ENCODE measurements at places on chromosomes 1 and 21.
A peak's percentile ranks its signal among the peaks of the same experiment; 100 is the strongest.

DNA sequence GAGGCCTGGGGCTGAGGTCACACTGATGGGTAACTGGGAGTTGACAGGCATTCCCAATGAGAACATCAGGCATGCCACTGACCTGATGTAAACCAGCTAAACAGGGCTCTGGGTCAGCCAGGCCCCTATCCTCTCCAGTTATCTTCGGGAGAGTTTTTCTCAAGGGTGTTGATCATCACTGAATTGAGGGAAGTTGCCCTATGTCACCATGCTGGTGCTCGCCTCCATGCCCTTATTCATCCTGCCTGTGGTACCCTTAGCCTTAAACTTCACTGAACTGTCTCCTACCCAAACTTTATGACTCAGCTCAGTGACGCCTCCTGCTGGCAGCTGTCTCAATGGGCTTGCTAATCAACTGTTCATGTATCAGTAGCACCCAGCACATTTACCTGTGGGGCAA lies 80.7 kb upstream of the TNR start:
- peak; percentile 1 for DNase-seq

DNA sequence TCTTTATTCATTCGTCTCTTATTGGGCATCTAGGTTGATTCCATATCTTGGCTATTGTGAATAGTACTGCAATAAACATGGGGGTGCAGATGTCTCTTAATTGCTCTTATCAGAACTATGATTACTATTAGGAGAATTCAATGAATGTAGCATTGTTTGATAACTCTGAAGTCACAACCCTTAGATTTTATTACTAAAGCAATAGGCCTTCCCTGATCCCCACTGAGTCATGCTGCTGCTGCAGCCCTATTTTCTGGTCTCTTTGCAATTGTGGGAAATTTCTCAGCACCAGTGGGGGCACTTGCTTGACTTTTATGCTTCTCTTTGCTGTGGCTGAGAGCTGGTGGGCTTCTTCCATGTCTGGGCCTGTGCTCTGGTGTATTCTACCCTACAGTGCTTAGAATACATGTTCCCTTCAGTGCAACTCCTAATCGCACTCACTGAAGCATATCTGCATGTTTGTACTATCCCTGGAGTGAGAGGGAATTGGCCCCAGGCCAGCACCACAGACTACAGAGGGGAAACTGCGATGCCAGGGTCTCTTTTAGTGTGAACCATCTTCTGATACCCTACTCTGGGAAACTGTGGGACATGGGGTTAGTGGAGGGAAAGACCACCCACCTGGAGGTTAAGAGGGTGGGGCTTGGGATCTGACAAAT lies 52.2 kb upstream of the ROR1 start:
- no peak for DNase-seq

DNA sequence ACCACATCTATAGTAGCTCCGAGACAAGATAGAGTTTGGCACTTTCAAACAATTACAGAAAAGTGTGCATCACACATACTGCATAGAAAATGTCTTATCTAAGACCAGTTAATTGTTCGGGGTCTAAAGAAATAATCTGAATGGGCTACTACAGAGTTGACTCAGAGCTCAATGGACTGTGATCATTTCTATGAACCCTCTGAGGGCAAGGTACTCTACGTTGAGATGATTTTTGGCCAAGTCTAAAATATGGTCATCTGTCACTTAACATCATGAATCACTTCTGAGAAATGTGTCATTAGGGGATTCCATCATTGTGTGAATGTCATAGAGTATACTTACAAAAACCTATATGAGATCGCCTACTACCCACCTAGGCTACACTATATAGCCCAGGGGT lies 123.5 kb downstream of the SLC44A5 start:
- no peak for DNase-seq

- no peak for DNase-seq
These were observed 3.4 kb downstream of the OR2T11 start for GRCh38 chr1:248631354-248632008.

DNA sequence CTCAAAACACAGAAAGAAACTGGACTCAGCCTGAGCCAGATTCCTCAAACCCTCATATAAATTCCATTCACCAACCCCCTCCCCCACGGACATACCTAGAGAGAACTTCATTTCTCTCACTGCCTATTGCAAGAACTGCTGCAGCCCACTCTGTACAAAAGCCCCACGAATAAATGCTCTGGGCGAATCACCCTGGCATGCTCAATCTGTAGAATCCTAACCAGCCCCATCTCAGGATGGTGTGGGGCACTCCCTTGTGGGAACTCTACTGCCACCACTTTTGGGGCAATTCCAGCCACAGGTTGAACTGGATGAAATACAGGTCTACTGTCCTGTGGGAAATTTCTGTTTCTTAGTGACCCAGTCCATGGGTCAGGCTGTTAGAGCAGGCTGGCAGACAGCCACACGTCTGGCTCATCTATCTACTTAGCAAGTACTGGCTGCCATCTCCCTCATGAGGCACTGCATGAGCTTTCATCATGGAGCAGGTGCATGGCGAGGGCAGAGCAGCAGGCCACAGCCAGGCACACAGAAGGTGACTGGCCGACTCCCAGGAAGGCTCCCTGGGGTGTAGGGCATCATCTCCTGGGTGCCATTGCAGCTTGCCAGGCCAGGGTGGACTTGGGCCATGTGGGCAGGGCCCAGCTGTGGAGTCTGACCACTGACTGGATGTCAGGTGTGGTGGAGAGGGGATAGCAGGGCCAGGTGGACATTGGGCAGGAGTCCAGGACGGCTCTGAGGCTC lies 1.6 kb upstream of the C1orf35 start:
- DNase-seq, result no peak

DNA sequence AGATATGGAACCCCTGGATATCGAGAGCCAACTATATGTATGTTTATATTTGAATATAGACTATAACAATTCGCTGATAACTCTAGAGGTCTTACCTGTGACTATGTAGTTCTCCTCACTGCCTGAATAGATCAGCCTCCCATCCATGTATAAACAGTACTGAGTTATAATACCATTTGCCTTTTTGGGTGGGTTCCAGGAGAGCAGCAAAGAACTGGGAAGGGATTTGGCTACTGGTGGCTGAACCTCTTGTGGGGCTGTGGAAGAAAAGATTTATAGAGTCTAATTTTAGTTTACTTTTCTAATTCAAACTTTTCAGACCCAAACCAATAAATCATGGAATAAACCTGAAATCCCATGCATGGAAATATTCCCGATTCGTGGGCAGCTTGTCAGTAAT lies 376.9 kb downstream of the USH2A start:
- DNase-seq, result no peak

- no peak for DNase-seq
These were observed 72.5 kb downstream of the PLPPR5 start for GRCh38 chr1:98932184-98932583.

GRCh38 chr1:180155182-180155682 lies 563 bp downstream of the QSOX1 start:
- DNase-seq, result peak; percentile 13

DNA sequence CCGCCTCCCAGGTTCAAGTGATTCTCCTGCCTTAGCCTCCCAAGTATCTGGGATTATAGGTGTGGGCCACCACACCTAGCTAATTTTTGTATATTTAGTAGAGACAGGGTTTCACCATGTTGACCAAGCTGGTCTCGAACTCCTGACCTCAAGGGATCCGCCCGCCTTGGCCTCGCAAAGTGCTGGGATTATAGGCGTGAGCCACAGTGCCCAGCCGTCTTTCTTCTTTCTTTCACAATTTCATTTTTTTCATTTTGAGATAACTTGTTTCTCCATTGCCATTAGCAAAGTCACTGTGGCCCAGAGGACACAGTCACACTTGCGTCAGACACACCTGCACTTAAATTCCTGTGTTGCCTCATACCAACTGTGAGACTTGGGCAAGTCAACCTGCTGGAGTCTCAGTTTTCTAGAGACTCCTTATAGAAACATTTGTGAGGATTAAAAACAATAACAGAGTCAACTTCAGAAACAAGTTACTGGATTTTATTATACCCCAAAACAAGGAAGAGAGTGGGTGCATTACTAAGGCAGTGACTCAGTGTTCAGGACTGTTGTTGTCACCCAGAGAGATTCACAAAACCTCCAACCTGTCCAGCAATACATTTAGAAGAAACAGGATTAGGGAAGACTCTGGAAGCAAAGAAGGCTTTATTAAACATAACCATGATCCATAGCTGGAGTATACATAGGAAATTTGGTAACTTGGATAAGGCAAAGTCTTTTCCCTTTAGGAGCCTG lies 2.6 kb downstream of the TEDDM1 start:
- no peak for DNase-seq

DNA sequence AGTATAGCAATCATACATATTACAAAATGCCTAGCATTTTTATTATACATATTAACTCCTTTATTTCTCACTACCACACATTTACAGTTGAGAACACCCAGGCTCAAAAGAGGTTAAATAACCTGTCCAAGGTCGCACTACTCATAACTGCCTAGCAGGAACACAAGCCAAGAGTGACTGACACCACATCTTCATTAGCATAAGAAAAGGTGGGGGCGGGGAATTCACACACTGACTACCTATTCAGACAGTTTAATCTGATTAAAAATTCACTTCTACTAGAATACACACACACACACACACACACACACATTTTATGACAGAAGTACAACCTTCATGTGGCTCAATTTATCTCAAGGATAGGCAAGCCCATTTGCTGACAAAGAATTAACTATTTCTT lies 77.8 kb upstream of the CACHD1 start:
- DNase-seq, result no peak

DNA sequence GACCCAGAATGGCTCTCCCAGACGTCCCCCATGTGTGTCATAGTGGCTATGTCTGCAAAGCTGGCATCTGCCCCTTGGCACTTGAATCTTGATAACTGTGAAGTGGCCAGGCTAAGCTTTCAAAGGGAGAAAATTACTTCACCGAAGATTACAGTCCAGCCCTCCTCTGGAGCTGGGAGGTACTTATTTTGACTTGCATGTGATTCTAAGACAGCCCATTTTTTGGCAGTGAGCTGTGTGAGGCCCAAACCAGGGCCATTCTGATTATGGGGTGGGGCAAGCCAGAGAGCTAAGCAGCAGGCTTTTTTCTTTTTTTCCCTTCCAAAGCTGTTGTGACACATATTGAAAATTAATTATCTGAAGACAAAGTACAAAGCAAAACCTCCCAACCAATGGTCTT lies 42.1 kb upstream of the C8B start:
- no peak for DNase-seq

DNA sequence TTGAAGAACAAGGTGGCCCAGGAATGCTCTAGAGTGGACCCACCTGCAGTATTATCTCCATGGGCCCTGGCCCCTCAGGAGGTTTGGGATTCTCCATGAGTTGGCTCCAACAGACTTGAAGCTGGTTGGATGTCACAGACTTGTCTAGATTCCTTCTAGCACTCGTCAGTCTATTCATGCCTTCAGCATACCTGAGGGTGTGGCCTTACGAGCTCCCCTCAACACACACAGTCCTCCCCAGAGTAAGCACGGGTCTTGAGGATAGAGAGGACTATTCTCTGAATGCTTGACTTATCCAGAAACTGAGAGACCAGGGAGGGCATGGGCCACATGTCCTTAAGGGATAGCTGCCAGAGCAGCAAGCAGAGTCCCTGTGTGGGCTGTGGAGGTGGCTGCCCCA lies 45.9 kb upstream of the COL6A1 start:
- DNase-seq, result no peak

DNA sequence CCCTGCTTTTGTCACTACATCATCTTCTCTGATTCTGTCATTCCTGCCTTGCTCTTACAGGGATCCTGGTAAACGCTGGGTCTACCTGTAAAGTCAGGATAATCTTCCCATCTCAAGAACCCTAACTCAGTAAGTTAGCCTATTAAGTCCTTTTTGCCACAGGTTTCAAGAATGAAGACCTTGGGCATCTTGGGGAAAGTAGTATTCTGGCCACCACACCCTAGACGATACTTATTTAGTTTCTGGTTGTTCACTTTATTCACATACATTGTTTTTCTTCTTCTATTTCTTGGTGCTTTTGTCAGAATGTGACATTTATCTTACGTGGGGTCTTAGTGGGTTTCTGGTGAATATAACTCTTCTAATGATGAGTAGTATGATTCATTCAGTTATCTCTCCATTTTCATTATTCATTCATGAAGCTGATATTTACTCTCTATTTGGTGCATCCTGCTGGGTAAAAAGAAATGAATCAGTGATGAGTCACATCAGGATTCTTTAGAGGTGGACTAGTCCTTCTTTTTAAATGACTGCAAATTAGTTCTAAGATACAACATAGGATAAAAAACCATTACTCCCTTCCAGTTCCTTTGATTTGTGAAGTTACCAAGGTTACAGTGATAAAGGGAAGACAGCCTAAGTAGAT lies 514.4 kb upstream of the B3GALT2 start:
- DNase-seq, result no peak

All from stimulated activated CD4-positive, alpha-beta T cell treated with anti-CD3 and anti-CD28 coated beads, Interleukin-12 subunit alpha, Interleukin-12 subunit beta, amount 100 ng/mL, for 48 hours (primary cell).